Stimulated activated CD8-positive, alpha-beta memory T cell treated with anti-CD3 and anti-CD28 coated beads, Interleukin-7, amount 100 ng/mL, for 1 hour (primary cell): ENCODE measurements at places on chromosomes 2 and 18.

DNA sequence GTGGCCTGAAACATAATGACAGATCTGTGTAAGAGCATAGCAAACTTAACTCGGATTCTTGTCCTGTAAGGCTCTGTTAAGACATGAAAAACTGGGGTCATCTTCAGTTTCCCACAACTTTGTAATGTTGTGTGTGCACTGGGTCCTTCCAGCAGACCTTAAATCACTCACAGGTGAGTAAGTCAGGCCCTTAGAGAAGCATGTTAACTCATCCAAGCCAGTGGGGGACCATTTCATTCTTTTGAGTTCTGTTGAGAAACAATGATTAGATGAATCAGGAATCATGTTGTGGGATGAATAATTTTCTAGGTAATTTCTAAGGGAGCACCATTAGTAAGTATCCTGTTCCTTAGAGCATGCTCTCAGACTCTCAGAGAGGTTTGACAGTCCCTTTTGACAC, 167.1 kb downstream of the ESCO1 start:
- DNase-seq = no peak

DNA sequence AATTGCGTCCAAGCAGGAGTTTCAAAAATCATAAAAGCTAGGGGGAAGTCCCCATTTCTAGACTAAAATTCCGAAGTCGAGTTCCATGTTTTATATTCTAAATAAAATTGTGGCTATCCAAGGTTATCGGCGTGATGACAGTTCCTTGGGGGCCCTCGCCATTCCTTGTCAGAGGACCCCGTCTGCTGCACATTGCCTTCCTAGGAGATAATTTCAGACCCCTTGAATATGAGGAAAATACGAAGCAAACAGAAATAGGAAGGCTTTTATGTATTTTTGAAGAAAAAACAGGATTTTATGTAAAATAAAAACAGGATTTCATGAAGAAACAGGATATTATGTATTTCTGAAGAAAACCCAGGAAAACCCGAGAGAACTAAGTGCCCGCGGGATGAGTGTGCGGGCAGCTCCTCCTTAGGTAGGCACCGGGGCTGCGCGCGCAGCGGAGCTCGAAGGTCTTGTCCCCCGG, 465 bp upstream of the PLEKHA3 start:
- no peak for DNase-seq

- no peak for DNase-seq
These were observed 463.6 kb upstream of the REG3G start for GRCh38 chr2:78561876-78562275.

DNA sequence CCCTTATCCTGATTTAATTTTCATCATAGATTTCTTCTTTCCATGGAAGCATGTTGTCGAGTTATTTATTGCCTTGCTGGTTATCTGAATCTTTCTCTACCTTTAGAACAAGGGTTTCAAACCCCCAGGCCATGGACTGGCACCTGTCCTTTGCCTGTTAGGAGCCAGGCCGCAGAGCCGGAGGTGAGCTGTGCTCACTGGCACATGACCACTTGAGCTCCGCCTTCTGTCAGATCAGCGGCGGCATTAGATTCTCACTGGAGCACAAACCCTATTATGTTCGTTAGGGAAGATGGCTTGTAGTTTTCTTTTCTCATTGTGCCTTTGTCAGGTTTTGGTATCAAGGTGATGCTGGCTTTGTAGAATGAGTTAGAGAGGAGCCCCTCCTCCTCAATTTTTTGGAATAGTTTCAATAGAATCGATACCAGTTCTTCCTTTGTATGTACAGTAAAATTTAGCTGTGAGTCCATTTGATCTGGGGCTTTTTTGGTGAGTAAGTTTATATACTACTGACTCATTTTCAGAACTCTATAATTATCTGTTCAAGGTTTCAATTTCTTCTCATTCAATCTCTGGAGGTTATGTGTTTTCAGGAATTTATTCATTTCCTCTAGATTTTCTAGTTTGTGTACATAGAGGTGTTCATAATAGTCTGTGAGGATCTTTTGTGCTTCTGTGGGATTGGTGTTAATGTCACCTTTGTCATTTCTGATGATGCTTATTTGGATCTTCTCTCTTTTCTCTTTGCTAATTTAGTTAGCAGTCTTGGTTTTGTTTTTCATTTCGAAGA, 668.0 kb upstream of the FAM98A start:
- DNase-seq = no peak

DNA sequence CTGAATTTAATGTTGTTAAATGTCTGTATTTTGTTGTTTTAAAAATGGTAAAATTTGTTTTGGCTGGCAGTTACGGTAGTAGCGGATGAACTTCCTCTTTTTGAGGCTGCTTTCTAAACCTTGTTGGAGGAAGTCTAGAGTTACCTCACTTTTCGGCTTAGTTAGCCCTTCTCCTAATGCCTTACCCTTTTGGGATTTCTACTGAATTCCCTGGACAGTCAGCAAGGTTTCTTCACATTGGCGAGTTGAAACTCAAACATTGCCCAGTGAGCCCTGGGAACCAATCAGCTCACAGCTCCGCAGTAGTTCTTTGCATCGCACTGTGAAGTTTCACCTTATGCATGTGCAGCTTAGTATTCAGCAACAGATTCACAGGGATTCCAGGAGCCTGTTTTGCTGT, 55.2 kb downstream of the TMEM247 start:
- DNase-seq = no peak
